ENCODE measurements at places on chromosomes 5 and 9.

GRCh38 chr9:92947268-92948037 is at the start of gene FGD3:
FGD3 (plus strand) TSS chr9:92947523; CDS start chr9:92976257, 28,734 bp downstream.
- DNase-seq: no peak

DNA sequence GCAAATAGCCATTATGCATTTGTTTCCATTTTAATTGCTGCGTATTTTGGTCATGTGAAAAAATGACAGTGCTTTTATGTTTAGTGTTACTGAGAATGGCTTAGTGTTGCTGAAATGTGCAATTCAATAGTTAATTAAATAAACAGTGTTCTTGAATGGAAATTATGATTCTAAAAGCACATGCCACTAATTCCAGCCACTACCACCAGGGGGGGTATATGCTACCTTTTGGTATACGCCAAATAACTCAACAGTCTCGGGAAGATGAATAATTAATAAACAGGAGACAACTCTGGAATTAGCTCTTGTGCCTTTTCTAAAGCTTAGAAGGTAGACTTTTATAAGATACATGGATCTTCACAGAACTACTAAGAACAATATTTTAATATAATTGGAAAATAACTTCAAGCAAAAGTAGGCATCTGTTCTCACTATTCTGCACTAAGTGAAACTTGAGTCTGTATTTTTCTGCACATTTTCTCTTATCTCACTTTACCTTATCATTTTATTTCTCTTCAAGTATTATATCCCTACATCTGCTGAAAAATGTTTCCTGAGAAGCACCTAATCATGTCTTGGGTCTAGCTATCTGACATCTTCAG is 83.5 kb upstream of the MINAR2 start:
- no peak for DNase-seq

GRCh38 chr9:105475302-105475701 is 27.5 kb downstream of the FSD1L start:
- no peak for DNase-seq

DNA sequence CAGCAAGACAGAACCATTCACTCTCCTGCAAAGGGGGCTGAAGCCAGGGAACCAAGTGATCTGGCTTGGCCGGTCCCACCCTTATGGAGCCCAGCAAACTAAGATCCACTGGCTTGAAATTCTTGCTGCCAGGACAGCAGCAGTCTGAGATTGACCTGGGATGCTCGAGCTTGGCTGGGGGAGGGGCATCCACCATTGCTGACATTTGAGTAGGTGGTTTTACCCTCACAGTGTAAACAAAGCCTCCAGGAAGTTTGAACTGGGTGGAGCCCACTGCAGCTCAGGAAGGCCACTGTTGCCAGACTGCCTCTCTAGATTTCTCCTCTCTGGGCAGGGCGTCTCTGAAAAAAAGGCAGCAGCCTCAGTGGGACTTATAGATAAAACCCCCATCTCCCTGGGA is 60.5 kb downstream of the TNFSF8 start:
- DNase-seq: no peak

GRCh38 chr5:147234825-147235635 is at the start of gene STK32A:
STK32A (plus strand) TSS chr5:147235026; CDS start chr5:147239635, 4,609 bp downstream.
- DNase-seq: no peak

DNA sequence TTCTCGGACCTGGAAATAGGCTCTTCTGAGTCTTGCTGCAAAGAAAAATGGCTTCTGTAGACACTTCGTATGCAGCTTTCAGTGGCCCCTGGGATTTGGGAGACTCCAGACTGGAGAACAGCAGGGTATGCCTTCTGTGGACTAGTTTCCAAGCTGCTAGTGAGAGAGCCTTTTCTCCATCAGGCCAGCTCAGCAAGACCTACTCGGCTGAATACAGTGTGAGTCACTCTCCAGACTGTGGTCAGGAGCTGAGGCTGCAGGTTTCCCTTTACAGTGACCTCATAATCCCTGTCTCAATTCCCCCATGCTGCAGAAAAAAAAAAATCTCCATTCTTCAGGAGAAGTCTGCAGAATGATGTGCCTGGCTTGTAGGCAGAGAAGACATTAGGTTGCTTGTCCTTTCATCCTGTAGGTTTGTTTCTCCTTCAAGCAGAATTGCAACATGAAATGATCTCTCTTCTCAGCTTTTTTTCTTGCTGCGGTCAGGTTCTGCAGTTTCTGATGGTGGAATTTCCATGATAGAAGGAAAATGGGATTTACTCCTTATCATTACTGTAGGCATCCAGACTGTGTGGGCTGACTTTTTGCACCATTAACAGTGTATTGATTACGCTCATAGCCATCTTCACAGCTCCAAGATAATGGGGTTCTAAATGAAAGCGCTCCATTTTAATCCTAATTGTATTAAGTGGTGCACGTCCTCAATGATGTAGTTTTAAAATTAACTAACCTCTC is 78.3 kb upstream of the TNFSF8 start:
- no peak for DNase-seq

- DNase-seq: no peak
Observed at GRCh38 chr5:134458234-134459009, 46.7 kb upstream of the CDKN2AIPNL start.

GRCh38 chr9:79568337-79569101 is 3.2 kb upstream of the TLE4 start:
- no peak for DNase-seq

DNA sequence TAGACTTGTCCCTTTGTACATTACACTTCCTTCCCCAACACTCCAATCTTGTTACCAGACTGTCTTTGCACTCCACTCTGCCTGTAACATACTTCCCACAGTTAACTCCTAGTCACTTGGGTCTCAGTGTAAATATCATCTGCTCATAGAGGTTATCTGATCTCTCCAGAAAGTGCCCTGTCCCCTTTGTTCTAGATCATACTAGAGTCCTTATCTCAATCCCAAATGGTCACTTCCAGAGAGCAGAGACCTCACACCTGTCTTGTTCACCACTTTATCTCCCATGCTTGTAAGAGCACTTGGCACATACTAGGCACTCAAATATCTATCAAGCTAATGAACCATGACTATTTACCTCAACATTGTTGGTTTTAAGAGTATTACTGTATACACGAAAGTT is 30.4 kb downstream of the SETX start:
- DNase-seq: no peak

- DNase-seq: no peak
Observed at GRCh38 chr9:98445576-98445975, 190.1 kb upstream of the TBC1D2 start.

- no peak for DNase-seq
Observed at GRCh38 chr5:76983468-76983867, 30.6 kb downstream of the CRHBP start.

DNA sequence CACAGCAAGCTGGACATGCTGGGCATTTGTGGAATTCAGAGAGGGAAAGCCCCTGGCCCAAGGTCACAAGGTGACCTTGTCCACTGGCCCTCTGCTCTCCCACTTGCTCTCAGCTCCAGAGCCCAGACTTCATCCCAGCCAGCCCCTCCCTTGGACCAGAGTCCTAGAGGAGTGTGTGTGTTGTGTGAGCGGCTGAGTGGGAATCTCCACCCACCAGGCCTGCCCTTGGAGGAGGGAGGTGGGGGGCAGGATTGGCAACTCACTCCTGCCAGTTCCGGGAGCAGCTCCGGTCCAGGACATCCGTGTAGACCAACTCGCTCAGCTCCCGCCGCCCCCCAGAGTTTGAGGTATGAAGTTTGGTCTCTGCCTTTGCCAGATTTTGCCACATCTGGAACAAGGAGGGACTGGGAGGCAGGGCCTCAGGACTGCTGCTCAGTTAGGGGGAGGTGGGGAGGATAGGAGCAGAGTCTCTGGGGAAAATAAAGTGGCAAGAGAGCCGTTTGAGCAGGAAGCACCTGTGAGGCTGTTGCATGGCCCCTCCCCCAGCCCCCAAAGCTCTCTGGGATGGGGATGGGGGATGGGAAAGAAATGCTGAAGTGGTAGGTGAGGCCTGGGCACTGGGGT is 1.4 kb downstream of the MZB1 start:
- no peak for DNase-seq

- DNase-seq: no peak
Observed at GRCh38 chr5:69046375-69046957, 47.3 kb upstream of the SLC30A5 start.

- no peak for DNase-seq
Observed at GRCh38 chr5:116773926-116774325, 199.3 kb upstream of the SEMA6A start.

- no peak for DNase-seq
Observed at GRCh38 chr5:36904677-36905076, 28.1 kb downstream of the NIPBL start.

- DNase-seq: no peak
Observed at GRCh38 chr5:159780246-159780645, 136.0 kb upstream of the ADRA1B start.

- no peak for DNase-seq
Observed at GRCh38 chr5:177372034-177372896, 12.0 kb upstream of the SLC34A1 start.

GRCh38 chr5:119158144-119158543 is 87.3 kb downstream of the DMXL1 start:
- DNase-seq: no peak

DNA sequence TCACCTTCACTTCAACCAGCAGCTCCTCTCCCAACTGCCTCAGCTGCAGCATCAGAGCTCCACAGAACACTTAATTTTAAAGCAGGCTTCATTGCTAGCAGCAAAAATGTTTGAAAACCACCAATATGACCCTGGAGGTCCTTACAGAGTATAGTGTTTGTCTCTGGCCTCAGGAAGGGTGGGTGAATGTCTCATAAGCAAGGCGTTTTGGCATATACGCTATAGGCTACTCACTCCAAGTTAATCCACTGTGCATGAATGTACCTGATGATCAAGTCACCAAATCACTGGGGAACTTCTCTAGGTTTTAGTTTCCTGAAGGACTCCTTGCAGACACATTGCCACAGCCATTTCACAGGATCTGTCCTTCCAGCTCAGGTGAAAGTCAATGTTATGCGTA is 125.3 kb downstream of the GABBR2 start:
- DNase-seq: no peak

- no peak for DNase-seq
Observed at GRCh38 chr9:107336718-107337360, 53.8 kb downstream of the RAD23B start.

- no peak for DNase-seq
Observed at GRCh38 chr5:172509405-172509781, 55.1 kb upstream of the SH3PXD2B start.

DNA sequence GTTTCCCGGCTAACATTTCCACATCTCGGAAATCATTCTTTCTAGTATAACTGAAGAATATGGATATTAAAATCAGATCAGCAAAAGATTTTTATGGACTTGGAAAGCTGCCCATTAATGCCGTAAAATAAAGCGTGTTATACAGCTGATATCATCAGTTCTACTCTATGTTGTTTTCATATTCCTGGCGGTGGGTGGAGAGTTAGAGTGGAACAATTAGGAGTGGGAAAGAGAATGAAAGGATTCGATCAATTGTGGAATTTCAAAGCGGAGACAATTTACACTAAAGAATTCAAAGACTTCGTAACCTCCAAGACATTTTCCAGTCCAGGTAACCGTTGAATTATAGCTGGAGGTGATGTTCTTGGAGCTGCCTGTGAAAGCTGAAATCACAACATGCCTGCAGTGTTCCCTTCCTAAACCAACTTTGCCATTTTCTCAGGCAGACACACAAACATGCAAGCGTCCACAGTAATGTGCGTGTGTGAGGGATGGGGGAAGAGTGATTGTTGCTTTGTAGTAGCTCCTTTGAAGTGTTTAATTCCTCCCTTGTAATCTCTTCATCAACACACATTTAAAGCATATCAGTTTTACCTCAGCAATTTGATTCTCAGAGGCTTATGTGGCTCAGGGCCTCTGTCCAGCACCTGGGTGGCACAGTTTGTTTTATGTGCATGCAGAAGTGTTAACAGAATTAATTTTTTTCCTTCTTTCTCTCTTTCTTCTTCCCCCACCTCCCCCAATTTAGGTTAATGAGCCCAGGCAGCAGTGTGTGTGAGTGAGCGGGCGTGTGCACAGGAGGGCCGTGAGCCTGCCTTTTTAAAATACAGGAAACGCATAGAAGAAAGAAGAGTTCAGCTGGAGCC is 544.1 kb downstream of the RAB3C start:
- no peak for DNase-seq

DNA sequence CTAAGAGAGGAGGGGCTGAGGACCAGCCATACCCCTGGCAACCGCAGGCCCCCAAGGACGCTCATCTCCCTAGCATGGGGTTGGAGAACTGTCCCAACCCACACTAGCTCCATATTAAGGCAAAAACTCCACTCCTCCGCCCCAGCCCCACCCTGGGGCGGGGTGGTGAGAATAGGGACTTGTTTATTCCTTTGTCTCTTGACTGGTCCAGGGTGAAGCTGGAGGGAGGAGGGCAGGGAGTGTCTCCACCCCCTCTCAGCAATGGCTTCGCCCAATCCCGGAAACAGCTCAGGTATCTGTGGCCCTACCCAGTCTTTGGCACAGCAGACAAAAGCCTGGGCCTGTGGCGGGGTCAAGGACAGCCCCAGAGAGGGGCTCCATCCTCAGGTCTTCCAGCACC is 16.9 kb downstream of the PRRX2 start:
- no peak for DNase-seq

DNA sequence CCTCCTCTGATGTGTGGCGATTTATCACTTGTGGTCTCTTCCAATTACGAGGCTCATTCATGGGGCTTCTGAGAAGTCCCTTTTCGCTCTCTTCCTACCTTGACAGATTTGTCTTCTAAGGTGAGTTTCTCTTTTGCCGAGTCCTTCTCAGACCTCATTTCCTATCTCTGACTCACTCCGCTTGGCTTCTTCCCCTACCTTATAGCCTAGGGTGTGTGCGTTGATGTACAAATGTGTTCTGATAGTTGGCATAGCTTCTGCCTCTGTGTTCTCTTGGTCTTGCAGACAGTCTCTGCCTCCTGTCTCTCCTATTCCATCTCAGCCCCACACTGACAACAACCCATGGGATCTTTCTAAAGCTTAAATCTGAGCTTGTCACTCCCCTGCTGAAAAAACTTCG is 56.9 kb upstream of the SHB start:
- no peak for DNase-seq

GRCh38 chr5:128844354-128844923 is 120.8 kb upstream of the SLC27A6 start:
- DNase-seq: no peak

- DNase-seq: no peak
Observed at GRCh38 chr5:111731638-111732037, 25.4 kb downstream of the NREP start.

DNA sequence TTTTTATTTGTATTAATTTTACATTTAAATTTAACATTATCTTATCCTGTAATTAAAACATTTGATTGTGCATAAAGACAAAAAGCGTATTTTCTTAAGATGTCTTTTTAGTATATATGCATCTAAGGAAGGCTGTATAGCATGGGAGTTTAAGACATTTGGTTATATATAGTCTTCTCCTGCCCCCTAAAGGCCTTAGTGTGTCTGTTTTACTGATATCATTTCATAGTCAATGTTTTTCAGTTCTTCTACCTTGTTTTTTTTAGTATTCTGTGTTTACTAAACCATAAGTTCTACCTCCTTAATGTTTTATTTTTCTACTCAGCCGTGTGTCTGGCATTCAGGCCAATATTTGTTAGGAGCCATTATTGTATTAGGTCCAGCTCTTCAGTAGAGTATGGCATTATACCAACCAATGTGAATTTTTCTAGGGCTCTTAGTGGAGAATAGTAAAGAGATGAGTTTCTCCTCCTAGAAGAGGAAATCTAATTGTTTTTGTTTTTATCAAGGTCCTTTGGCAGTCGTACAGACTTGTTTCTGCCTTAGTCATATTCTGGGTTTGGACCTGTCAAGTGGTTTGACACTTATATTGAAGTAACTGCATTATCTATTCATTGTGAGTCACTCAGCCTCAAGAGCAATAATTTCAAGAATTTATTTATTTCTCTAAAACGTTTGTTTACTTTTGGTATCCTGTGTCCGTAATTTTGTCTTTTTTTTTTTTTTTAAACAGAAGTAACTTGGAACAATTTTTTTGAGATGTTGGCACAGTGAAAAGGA is 74.8 kb downstream of the SLF1 start:
- no peak for DNase-seq

All from activated T-helper 1 cell treated with anti-CD3 and anti-CD28 coated beads, Interleukin-2, amount 50 U/mL, for 16 hours (primary cell).